GM23248 (cell line): ENCODE measurements at places on chromosomes 11 and 22. TPM values are rescaled to one million over a fixed set of nuclear protein-coding genes. Genes with fewer than 3 reads are reported as not detected.

The C11orf42 gene
- not detected in 2 replicates for total RNA-seq

The C11orf97 gene
- total RNA-seq = not detected in 2 replicates

The OR52E2 gene
- not detected in 2 replicates for total RNA-seq

The APOL5 gene
- not detected in 2 replicates for total RNA-seq

The CASP5 gene
- total RNA-seq = not detected in 2 replicates
